ENCODE measurements at places on chromosomes 16 and 17.

DNA sequence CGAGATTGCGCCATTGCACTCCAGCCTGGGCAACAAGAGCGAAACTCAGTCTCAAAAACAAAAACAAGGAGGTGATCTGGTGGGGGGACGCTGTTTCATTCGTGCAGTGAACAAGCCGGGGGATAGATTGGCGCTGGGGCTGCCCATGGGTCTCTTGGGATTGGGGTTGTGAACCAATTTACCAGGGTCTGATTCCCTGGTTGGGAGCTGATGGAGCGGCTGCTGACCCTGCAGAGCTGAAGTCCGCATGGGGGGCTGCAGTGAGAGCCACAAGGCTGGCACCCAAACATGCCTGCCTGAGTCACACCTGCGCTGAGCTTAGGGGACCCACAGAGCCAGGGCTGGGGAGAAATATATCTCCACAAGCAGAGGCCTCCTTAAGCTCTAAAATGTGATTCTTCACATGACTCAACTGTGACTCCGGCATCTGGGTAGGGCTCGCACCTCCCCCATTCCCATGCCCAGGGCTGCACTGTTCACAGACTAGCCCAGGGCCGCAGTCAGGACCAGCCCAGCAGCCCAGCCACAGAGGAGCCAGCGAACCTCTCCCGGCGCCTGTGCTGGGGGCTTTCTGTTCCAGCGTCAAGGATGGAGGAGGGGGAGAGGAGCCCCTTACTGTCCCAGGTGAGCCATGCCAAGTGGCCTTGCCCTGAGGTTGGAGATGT lies 5.0 kb downstream of the TSPAN10 start:
- DNase-seq: peak; percentile 71

GRCh38 chr17:16933317-16934132 lies 38.4 kb downstream of the TNFRSF13B start:
- no peak for DNase-seq

DNA sequence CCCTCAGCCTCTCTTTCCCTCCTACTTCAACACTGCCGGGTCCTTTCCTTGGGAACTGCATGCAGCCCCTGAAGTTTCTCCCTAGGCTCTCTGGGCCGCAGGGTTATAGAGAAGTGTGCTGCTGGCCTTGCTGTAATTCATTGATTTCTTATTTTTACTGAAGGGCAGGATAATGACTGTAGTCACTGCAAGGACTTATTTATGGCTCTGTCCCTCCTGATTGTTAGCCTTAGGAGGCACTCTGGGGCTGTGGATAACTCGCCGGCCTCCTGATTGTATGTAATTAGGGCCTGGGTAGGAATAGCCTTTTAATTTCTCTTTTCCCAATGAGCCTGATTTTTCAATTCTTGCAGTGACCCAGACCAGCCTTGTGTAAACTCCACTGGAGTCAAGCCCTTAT lies 138.3 kb upstream of the CDH13 start:
- no peak for DNase-seq

- no peak for DNase-seq
Observed at GRCh38 chr16:19812986-19813385, 71.7 kb downstream of the GPRC5B start.

GRCh38 chr16:79805621-79806020 lies 205.1 kb upstream of the MAF start:
- no peak for DNase-seq

DNA sequence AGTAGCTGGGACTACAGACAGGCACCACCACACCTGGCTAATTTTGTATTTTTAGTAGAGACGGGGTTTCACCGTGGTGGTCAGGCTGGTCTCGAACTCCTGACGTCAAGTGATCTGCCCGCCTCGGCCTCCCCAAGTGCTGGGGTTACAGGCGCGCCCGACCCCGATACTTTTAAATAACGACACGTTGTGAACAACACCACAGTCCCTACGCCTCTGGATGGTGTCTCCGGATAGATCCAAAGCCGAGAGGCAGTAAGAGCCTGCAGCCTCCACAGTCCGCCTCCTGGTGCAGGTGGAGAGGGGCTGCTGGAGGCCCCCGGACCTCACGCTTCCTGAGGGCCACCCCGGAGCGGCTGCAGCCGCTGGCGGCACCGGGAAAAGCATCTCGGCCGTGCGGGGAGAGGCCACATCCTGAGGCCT lies 741 bp upstream of the TLCD3A start:
- DNase-seq: no peak

GRCh38 chr17:76384222-76384986 lies at the start of gene SPHK1:
Gene SPHK1 (plus strand): TSS chr17:76384609. CDS start chr17:76385645, 1,036 bp downstream.
- peak; percentile 81 for DNase-seq

- no peak for DNase-seq
Observed at GRCh38 chr17:70172449-70172848, 3.1 kb downstream of the KCNJ2 start.

GRCh38 chr17:78534492-78535272 lies 42.5 kb downstream of the DNAH17 start:
- no peak for DNase-seq

- peak; percentile 60 for DNase-seq
Observed at GRCh38 chr16:80570106-80570478, 29.3 kb downstream of the DYNLRB2 start.

DNA sequence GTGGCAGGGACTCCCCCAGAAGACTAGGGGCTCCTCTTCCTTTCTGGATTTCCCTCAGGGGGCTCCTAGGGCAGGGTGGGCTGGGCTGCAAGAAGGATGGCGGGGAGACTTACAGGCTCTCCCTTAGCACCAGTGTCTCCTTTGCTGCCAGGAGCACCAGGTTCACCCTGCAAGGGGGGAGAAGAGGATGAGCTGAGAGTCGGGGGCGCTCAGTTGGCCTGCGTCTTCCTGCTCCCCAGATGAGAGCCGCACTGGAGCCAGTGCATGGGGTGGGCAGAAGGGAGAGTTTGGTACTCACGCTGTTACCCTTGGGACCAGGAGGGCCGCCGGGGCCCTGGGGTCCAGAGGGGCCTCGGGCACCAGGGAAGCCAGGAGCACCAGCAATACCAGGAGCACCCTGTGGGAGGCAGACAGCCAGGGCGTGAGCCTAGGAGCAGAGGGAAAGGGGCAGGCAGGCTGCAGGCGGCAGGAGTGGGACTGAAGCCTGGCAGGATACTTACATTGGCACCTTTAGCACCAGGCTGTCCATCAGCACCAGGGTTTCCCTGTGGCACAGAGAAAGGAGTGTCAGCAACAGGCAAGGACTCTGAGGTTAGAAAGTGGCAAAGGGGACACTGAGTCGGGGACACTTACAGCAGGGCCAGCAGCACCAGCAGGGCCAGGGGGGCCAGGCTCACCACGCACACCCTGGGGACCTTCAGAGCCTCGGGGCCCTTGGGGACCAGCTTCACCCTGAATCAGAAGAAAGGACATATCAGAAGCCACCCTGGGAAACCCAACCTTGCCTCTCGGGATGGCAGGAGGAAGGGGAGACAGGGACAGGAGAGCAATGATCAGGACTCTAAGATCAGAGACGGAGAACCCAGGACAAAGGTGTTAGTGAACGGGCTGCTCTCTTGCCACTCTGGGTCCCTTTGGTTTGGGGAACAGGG lies 6.2 kb downstream of the COL1A1 start:
- peak; percentile 60 for DNase-seq

DNA sequence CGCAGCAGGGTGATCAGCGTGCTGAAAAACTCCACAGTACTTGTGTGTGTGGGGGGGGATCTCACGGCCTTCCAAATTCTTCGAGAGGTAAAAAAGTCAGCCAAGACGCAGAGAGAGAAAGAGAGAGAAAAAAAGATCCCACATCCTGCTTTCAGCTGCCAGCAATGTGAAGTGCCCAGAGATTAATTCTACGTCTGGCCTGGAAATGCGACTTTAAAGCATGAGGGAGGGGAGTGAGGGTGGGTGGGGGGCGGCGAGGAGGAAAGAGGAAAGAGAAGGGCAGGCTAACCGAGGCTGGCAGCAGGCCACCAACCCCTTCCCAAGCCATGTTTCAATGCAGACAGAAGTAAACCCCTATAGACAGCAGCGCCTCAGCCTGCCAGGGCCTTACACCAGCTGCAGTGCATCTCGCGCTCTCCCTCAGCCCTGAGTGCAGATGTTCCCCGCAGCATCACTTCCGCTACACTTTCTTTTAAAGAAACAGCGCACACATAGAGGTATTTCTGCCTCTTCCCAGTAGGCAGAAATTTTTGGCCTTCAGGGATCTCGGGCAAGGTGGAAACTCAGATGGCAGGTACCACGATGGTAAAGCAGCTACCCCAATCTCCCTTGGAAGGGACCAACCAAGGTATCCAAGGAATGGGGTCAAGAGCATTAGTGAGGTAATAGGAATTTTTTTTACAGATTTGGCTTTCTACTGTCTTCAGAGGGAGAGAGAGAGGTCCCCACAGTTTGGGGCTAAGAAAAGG lies 87.8 kb downstream of the SMG6 start:
- DNase-seq: peak; percentile 96

DNA sequence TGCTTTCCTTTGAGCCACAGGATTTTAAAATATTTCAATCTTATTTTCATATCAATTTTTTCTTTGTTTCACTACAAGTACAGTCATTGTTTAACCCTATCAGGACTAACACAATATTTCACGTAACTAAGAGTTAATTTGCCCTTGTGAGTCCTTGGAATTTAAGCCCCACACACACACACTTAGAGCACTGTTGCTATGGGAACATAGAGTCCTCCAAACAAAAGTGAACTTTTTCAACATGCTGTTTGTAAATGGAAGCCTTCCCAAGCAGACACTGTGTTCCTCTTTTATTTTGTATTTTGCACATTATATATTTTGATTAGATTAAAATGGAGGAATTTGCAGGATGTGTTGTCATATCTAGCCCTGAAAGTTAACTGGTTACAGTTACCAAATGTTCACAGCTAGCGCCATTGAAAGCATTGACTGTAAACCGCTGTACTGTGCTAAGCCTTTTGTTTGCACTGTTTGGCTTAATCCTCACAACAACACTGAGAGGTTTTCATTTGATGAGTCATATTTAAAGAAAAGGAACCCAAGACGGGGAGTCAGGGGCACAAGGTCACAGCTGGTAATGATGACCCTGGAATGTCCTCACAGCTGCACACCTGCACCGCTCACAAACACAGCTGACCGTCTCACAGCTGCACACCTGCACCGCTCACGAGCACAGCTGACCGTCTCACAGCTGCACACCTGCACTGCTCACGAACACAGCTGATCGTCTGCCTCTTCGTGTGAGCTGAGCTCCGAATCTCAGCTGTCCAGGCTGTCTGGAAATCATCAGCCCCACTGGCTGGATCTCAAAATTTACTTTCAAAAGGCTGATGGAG lies 6.3 kb downstream of the HSBP1 start:
- DNase-seq: peak; percentile 60

- peak; percentile 25 for DNase-seq
Observed at GRCh38 chr16:30535106-30535776, 583 bp upstream of the ZNF747 start.

DNA sequence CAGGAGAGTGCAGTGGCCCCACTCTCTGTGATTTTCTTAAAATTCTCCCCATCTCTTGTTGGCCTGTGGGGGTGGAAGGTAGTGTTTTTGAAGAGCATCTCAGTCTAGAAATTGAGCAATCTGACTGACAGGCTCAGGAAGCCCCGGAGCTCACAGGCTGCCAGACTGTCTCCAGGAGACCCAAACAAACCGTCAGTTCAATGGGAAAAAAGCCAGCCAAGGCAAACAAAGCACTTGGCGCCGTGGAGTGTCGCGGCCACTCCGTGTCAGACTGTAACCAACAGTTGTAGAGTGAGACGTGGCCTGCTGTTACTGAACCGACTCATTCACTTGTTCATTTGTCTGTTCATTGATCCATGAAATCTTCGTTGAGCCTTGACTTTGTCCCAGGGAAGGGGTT lies 33.7 kb downstream of the RGS9 start:
- no peak for DNase-seq

GRCh38 chr17:49227436-49228261 lies 2.9 kb downstream of the PHOSPHO1 start:
- DNase-seq: peak; percentile 64

DNA sequence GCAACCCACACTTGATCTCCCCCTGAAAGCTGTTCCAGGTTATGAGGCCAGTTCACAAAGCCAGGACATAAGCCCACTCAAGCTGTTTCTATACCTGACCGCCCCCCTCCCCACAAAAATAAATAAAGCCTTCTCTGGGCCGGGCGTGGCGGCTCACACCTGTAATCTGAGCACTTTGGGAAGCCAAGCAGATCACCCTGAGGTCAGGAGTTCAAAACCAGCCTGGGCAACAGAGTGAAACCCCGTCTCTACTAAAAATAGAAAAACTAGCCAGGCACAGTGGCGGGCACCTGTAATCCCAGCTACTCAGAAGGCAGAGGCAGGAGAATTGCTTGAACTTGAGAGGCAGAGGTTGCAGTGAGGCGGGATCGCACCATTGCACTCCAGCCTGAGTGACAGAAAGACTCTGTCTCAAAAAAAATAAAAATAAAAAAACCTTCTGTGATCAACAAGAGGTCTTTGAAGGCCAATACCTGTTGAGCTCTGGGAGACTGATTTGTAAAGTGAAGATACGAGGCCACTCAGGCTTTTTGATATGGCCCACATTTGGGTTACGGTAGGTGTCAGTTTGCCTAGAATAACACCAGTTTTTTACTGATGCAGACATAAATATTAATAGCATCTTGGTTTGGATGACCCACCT lies 2.2 kb downstream of the KDM8 start:
- no peak for DNase-seq

DNA sequence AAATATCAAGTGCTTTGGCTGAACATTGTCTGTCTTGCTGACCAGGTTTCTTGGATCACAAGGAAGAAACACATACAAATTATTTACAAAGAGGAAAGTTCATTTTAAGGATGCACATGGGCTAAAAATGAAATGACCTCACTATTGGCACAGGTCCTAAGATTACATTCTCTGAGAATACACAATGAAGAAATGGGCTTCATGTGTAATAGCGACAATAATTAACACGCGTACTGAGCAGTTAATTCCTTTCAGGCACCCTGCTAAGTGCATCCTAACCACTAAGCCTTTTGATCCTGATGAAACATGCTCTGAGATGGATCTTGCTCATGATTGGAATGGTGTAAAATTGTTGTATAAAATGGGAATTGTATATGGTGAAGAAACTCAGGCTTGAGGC lies 429.0 kb downstream of the HS3ST4 start:
- DNase-seq: no peak

GRCh38 chr16:77721752-77722308 lies 484 bp upstream of the NUDT7 start:
- DNase-seq: no peak

DNA sequence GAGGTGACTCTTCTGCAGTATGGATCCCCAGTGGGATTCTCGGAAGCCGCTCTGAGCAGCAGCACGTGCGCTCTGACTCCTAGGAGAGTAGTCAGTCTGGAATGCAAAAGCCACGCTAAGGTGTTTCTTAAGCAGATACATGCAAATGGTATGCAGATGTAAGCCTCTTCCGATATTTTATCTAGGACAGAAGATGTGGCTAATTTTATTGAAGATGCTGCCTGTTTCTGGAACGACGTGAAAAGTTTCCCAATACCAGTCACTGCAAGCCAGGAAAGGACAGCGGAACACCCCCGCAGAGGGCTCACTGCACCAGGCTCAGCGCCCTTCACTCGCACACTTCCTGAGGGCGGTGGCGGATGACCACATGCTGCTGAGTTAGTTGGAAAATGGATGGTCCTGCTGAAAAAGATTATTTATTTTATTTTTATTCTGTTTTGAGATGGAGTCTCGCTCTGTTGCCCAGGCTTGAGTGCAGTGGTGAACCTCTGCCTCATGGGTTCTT lies 10.1 kb downstream of the FADS6 start:
- DNase-seq: peak; percentile 47
